ENCODE measurements at places on chromosomes 2 and 18. TPM values are rescaled to one million over a fixed set of nuclear protein-coding genes. Genes with fewer than 3 reads are reported as not detected.

The HDAC4 gene
- 25.2 TPM for polyA plus RNA-seq

DNA sequence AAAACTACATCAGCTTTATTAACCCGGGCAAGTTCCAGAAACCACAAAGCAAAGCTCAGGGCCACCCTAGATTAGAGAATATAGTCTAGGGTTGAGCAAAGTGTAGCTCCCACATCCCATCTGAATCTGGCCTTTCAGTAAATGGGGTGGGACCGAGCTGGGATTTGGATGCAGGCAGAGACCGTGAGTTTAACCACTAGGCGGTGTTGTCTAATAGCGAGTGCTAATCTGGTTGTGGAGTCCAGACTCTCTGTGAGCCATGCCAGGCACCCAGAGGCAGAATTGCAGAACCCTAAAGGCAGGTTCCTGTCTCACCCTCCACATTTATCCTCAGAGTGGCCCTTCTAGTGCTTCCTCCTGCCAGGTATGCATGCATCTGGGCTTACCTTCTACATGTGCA is 435.9 kb downstream of the TSN start:
- H3K27ac ChIP-seq, result no peak overlapping the region
- no peaks in the 10 kb centered on the region for H3K4me1 ChIP-seq
- no peak overlapping the region for H3K4me3 ChIP-seq
- no peaks in the 10 kb centered on the region for H3K36me3 ChIP-seq

DNA sequence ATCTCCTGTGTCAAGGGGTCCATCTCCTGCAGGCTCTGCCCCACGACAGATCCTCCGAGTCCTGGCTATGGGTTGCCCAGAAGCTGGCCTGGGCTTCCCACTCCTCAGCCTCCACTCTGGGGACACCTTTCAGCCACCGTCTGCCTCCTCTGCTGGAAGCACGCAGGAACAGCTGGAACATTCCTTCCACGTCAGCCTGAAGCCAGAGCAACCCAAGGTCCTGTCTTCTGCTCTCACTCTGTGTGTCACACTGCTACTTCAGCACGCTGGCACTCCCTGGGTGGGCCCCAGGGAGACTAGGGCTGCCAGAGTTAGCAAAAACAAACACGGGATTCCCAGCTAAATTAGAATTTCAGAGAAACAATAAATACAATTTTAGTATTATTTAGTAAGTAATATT is 148.8 kb downstream of the HRH4 start:
- no peak overlapping the region for H3K27ac ChIP-seq
- H3K36me3 ChIP-seq, result no peaks in the 10 kb centered on the region
- no peaks in the 10 kb centered on the region for H3K27me3 ChIP-seq
- no peaks in the 10 kb centered on the region for H3K4me1 ChIP-seq
- DNase-seq, result no peak
- H3K4me3 ChIP-seq, result no peak overlapping the region

The RAB6C gene
- 4.5 TPM for polyA plus RNA-seq

DNA sequence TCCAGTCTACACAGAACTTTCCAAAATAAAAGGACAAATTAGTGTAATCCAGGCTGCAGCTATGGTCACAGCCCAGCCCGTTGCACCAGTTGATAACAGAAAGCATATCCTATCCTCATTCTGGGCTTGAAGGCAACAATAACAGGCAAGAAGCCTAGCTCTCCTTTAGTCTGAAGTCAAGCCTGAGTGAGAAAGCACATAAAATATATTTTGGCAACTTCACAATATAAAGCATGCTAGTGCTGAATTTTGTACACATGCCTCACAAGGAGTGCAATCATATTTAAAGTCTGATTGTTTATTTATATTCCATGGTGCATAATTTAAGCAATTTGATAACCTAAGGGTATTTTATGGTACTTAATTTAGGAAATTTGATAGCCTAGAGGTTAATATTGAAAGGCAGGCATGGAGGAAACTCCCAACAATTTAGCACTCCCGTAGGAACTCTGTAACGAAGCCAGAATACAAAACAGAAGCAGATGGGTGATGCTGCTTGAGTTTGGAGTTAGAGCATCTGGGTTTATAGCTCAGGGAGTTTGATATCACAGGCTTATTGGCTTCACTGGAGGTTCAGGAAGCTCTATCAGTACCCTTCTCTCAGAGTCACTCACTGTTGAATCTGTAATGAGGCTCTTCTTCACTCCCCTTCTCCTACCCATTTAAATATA is 1199.1 kb upstream of the GYPC start:
- H3K27me3 ChIP-seq, result no peaks in the 10 kb centered on the region
- H3K4me3 ChIP-seq, result no peak overlapping the region
- no peak overlapping the region for H3K27ac ChIP-seq
- no peaks in the 10 kb centered on the region for H3K4me1 ChIP-seq
- no peaks in the 10 kb centered on the region for H3K36me3 ChIP-seq
- DNase-seq, result peak; percentile 82

The ILKAP gene
- polyA plus RNA-seq, result 48.0 TPM

All from spinal cord (tissue), 10 donors.